ENCODE measurements at places on chromosomes 13 and 19.

- DNase-seq: peak; percentile 5
These were observed 422 bp upstream of the MTUS2 start for GRCh38 chr13:28819735-28820098.

GRCh38 chr19:3573858-3574637 lies 1.3 kb downstream of the HMG20B start:
- DNase-seq: peak; percentile 92

GRCh38 chr19:7953060-7953459 lies 9.6 kb upstream of the TIMM44 start:
- DNase-seq: no peak

DNA sequence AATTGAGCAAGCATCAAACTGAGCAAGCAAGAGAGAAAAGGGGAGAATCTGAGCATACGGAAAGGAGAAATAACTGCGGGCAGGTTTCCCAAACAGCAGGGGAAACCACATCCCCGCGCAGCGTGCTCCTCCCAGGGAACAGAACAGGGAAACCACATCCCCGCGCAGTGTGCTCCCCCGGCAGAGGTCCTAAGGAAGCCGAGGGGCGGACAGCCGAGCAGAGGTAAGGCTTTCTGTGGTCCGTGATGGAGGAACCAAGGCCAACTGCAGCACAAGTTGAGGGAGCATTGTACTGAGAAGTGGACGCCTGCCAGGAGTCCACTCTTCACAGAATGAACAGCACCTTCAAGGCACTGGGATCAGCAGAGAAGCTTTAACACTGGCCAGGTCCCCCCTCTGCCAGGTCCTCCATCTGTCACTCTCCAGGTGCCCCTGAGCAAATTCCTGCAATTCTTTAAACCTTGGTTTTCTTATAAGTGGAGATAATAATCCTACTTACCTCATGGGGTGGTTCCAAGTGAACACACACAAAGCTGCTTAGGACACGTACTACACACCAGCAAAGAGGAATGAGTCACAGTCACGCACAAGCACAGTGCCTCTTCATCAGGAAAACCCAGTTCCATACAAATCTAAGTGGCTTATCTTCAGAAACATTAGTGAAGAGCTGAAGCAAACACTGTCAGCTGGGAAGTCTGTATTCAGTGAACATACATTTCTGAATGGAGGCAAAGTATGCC lies 23.0 kb upstream of the LAMP1 start:
- no peak for DNase-seq

DNA sequence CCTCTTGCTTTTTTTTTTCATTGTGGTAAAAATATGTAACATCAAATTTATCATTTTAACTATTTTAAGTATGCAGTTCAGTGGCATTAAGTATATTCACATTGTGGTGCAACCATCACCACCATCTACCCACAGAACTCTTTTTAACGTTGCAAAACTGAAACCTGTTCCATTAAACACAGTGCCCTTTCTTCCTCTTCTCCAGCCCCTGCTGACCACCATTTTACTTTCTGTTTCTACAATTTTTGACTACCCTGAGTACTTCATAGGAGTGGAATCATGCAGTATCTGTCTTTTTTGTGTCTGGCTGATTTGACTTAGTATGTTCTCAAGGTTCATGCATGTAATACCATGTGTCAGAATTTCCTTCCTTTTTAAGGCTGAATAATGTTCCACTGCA lies 153.1 kb downstream of the FGF9 start:
- DNase-seq: no peak

GRCh38 chr19:39060171-39060570 lies 24.0 kb upstream of the ACP7 start:
- no peak for DNase-seq

GRCh38 chr13:42041684-42042035 lies 6.8 kb upstream of the DGKH start:
- DNase-seq: peak; percentile 71

DNA sequence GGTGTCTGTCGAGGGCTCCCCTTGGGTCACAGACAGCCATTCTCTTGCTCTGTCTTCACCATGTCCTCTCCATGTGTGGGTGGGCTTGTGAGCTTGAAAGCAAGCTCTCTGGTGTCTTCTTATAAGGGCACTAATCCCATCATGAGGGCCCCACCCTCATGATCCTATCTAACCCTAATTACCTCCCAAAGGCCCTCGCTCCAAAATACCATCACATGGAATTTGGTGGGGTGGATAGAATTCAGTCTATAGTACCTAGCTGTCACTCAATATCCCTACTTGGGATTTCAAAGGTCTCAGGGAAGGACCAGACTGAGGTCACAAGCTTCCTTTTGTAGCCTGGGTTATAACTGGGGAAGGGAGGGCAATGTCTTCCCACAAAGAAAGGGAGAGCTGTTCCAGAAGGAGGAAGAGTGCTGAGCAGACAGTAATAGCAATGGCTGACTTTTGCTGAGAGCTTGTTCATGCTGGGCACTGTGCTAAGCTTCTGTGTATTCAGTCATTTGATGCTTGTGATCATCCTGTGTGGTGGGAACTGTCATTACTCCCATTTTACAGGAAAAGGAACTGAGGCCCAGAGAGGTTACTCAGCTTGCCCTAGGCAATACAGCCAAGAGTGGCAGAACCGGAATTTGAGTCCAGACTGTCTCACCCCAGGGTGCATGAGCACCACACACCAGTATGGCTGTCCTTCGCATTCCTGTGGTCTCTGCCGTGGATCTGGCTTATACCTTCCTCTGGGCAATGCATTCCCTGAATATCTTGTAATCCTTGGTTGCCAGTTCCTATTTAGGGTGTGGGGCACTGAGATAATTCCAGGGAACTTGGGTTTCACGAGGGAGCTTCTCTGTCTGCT lies 8.2 kb downstream of the FXYD5 start:
- DNase-seq: peak; percentile 81

DNA sequence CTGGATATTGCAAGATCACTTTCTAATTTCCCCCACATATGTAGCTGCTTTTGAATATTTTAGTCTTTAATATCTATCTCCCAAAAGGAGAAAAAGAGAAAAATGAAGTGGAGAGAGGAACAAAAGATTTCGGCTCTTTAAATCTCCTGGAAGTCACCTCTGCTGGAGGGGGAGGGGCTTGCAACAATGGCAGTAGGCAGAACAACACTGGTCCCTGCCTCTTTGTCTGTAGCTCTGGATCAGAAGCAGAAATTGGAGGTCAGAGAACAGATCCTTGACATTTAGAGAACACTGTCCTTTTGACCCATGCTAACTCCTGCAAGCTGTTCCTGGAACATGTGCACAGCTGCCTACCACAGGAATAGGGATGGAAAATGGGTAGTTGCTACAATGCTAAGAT lies 86.7 kb upstream of the GPR12 start:
- no peak for DNase-seq

- DNase-seq: no peak
These were observed 10.6 kb upstream of the TLE2 start for GRCh38 chr19:3039641-3040077.

Data from SW 1271 (cell line).